ENCODE measurements at places on chromosomes 6 and 20.

DNA sequence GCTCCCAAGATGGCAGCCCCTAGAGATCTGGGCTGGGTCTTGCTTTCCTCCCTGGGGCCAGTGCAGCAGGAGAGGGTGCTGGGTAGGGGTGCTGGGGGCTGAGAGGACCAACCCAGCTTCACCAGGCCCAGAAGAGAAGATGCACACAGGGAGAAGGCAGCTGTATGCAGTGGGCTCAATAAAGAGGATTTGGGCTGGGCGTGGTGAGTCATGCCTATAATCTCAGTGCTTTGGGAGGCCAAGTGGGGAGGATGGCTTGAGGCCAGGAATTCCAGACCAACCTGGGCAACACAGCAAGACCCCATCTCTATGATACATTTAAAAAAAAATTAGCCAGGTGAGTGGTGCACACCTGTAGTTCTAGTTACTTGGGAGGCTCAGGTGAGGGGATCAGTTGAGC lies 25.7 kb upstream of the EMILIN3 start:
- no peak for DNase-seq

GRCh38 chr6:161270116-161270515 lies 3.7 kb downstream of the AGPAT4 start:
- no peak for DNase-seq

GRCh38 chr6:11202513-11203305 lies 29.8 kb downstream of the NEDD9 start:
- no peak for DNase-seq

DNA sequence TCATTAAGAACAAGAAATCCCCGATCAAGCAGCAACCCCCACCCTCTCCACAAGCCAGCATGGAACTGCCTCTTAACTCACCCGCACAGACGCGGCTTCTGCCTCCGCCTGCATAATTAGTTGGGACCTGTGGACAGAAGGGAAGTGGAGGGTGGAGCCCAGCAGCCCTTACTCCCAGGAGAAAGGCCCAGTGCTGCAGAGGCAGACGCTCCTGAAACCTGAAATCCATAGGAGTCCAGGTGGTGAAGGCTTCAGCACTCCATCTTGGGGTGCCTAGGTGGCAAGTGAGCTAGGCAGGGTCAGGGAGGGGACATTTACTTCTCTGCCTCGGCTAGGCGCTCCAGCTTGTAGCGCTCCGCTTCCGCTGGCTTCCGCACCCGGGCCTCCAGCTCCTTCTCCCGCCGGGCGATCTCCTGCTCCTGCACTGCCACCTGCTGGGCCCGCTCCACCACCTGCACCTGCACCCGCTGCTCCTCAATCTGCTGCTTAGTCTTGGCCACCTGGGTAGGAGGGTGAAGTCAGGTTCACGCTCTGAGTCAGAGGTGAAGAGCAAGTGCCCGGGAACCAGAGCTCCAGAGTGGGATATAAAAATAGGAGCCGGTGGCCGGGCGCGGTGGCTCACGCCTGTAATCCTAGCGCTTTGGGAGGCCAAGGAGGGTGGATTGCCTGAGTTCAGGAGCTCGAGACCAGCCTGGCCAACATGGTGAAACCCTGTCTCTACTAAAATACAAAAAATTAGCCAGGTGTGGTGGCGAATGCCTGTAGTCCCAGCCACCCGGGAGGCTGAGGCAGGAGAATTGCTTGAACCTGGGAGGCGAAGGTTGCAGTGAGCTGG lies 10.7 kb downstream of the TUBB start:
- peak; percentile 80 for DNase-seq

GRCh38 chr6:20827798-20828197 lies 293.5 kb downstream of the CDKAL1 start:
- DNase-seq = no peak

DNA sequence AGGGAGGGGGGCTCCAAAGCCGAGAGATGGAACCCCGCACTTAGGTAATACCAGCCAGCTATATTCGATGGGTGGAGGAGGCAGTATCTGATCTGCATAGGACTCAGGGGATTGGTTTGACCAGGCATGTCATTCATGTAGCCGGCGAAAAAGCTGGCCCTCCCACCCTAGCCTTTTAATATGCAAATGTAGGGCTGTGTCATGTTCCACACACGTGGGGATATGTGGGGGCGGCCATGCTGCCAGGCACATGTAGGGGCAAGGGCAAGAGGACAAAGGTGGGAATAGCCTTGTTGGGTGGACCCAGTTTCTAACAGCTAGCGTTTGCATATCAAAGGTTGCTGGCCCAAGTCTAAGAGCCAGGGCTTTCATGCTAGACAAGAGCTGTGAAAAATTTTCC lies 39.1 kb upstream of the DDR1 start:
- DNase-seq = no peak

DNA sequence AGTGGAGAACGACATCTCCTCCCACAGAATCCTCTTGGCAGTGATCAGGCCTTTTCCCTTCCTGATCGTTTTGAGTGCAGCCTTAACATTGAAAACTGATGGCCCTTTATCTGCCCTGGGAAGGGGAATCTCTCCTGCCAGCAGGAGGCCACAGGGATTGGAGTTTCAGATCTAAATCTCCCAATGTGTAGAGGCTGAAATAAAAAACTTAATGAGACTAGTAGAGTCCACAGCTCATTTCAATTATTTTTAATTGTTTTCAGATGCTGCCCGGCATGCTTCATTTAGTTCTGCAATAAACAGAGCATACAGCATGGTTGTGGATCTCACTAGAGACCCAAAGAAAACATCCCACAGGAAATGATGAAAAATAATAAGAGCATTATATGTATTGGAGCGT lies 662.2 kb upstream of the HS3ST5 start:
- DNase-seq = no peak

GRCh38 chr6:79225717-79226599 lies 8.5 kb downstream of the HMGN3 start:
- no peak for DNase-seq

- DNase-seq = no peak
Measured at GRCh38 chr6:54020334-54020733, 90.9 kb upstream of the MLIP start.

DNA sequence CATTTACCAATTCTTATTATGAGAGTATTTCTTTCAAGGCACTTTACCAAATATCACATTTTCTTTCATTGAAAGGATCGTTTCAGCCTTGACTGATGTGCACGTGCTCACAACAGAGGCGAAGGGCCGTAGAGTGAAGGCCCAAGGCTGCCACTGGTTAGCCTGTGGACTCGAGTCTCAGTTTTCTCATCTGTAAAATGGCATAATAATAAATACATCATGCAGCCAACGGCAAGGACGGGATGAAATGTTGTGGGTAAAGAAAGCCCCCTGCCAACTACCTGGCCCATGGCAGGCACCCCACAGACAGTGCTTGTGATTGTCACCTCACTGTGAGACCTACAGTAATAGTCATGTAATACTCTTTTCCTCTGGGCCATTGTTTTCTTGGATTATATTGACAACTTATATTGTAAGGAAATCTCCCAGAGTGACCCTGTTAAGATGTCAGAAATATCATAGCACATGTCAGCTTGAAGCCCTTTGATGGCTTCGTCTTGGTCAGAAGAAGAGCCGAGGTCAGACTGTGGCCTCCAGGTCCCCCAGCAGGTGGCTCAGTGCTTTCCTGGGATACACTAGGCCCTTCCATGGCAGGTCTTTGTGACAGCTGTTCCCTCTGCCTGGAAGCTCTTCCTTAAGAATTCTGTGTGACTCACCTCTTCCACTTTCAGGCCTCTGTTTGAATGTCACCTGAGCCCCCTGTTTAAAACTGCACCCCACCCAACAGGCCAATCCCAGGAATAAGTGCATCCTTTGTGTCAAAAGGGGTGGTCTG lies 36.3 kb downstream of the FAM50B start:
- no peak for DNase-seq

DNA sequence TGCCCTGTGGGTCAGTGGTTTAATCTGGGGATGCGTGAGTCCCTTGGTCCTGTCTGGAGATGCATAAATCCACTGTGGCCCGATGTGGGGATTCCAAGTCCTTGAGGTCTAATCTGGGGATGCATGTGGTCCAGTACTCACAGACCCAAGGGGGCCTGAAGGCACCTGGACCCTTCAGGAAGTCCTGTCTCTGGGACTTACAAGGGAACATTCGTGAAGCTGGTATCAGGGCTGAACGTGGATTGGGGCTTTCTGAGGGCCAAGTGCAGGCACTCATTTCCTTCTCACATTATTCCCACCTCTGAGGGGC lies 25.2 kb upstream of the GTSF1L start:
- no peak for DNase-seq

All from stimulated activated CD4-positive, alpha-beta T cell treated with anti-CD3 and anti-CD28 coated beads, Interleukin-4, amount 100 ng/mL, for 48 hours (primary cell).